Articular chondrocyte of knee joint (primary cell): ENCODE measurements at places on chromosomes 4 and X. TPM values are rescaled to one million over a fixed set of nuclear protein-coding genes. Genes with fewer than 3 reads are reported as not detected.

CCKAR gene
- total RNA-seq, result 0.91 and 14.8 TPM in 2 replicates

BMP3 gene
- not detected in 2 replicates for total RNA-seq

IQCM gene
- total RNA-seq, result 0.11 and 0.26 TPM in 2 replicates

TKTL2 gene
- under 0.01 TPM in 1 of 2 replicates, not detected in the other for total RNA-seq

CSAG1 gene
- not detected in 2 replicates for total RNA-seq

NHS gene
- 6.1 and 8.1 TPM in 2 replicates for total RNA-seq

NR0B1 gene
- total RNA-seq, result not detected in 2 replicates

SASH3 gene
- total RNA-seq, result not detected in 2 replicates

MAGEB10 gene
- not detected in 2 replicates for total RNA-seq

SSX2 gene
- total RNA-seq, result not detected in 2 replicates

PNMA5 gene
- not detected in 2 replicates for total RNA-seq
